Dermis microvascular lymphatic vessel endothelial cell (primary cell): ENCODE measurements at places on chromosomes 7 and 10. TPM values are rescaled to one million over a fixed set of nuclear protein-coding genes. Genes with fewer than 3 reads are reported as not detected.

- peak; percentile 73 for DNase-seq
Observed at GRCh38 chr7:143892527-143893300, 9.3 kb downstream of the TCAF1 start.

DNA sequence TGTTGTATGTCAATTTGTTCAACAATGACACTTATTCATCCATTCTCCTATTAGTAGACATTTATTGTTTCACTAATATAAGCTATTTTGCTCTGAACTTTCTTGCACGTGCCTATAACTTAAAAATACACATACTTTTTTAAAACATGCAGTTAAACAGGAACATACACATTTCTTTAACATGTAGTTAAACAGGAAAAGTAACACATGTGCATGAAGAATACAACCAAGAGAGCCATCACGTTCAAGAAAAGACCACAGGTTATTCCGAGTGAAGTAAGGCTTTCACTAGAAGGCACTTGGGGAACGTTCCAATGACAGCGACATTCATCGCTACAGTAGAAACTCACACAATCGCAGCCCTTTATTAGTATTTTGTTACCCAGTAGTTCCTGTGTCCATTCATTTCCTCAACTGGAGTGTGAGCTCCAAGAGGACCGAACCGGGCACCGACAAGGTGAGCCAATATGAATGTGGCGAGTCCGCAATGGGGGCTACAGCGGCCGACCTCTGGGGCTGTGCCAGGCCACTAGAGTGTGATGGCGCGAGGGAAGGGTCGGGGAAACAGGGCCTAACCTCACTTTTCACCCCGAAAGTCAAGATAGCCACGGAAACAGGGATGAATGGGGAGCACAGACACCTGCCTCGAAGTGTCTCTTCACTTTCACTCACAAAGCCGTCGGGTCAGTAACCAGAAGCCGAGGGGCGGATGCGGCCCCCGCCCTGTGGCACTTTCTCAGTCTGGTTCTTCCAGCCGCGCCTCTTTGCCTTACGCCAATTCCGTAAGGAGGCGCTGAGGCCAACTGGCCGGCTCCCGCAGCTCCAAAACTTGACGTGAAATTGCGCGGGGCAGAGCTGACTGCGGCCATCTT is 775 bp upstream of the SEPTIN7 start:
- DNase-seq = no peak

- no peak for DNase-seq
Observed at GRCh38 chr7:157926521-157927150, 589.8 kb downstream of the DNAJB6 start.

GRCh38 chr7:129471402-129471827 is 30.9 kb upstream of the SMKR1 start:
- no peak for DNase-seq

DNA sequence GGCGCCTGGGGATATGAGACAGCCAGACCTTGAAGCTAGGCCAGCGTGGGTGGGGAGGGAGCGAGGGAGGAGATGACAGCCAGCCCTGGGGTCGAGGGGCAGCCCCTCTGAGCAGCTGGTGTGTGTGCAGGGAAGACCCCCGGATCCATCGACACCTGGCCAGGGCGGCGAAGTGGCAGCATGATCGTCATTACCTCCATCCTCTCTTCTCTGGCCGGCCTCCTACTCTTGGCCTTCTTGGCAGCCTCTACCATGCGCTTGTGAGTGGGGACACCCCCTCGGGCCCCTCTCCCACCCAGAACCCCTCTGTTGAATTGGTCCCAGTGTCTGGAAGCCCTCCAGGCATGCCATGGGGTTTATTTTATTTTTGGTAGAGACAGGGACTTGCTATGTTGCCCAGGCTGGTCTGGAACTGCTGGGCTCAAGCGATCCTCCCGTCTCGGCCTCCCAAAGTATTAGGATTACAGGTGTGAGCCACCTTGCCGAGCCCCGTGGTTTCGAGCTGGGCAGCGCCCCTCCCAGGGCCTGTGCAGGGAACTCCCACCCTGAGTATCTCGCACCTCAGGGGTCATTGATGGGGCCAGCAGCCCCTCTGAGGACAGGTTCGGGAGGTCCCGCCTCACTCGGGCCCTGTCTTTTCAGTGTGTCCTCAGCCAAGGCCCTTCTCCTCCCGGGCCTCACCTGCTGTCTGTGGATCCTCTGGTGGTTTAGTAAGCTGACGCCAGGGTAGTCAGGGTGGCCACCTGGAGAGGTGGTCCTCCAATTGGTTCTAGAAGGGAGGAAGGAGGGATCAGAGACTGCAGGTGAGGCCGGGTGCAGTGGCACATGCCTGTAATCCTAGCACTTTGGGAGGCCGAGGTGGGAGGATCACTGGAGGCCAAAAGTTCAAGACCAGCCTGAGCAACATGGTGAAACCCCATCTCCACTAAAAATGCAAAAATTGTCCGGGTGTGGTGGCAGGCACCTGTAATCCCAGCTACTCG is 3.8 kb downstream of the UPK3B start:
- no peak for DNase-seq

DNA sequence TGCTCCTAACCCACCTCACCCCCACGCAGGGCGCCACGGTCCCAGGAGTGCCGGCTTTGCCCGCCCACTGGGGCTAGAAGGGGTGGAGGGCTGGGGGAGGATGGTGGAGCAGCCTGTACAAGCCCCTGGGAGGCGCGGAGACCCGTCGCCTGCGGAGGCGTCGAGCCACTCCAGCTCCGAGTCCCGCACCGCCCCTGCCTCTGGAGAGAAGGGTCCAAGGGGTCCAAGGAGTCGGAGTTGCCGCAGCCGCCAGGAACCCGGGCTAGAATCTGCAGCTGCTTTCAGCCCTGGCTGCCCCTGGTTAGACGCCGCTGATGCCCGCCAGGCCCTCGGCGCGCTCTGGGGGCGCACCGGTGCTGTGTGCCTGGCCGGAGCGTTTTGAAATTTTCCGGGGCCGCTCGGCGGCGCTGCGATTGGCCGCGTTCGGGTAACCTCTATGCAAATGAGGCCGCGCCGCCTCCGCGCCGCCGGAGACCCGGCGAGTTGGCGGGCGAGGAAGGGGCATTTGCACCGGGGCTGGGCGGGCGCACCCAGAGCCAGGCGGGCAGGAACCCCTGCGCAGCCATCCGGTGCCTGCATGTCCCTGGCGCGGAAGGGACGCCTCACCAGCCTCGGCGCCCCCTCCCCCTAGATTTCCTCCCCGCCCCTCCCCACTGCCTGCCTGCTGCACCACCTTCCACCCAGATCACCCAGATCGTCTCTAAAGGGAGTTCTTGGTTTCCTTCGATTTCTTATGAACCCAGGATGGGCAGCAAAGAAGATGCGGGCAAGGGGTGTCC is at the start of gene HMX2:
Gene HMX2 (plus strand): TSS at position 502 of the 779 bp plus-strand sequence. CDS start 243 bp downstream, at position 745.
- DNase-seq = no peak

DNA sequence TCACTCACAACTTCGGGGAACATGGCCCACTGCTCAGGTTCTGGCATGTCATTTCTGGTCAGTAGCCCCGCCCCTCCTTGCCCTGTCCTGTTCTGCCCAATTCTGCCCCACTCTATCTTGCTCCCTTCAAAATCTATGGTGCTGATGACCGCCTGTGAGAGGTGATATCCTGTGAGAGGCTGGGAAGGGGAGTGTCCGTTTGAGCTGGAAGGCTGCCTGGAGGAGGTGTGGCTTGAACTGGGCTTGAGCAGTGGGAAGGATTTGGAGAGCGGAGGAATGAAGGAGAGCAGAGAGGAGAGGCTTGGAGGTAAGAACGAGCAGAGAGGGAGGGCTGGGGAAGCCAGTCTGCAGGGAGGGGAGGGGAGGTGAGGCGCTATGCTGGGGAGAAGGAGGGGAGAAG is 145.3 kb downstream of the RPS24 start:
- no peak for DNase-seq

DNA sequence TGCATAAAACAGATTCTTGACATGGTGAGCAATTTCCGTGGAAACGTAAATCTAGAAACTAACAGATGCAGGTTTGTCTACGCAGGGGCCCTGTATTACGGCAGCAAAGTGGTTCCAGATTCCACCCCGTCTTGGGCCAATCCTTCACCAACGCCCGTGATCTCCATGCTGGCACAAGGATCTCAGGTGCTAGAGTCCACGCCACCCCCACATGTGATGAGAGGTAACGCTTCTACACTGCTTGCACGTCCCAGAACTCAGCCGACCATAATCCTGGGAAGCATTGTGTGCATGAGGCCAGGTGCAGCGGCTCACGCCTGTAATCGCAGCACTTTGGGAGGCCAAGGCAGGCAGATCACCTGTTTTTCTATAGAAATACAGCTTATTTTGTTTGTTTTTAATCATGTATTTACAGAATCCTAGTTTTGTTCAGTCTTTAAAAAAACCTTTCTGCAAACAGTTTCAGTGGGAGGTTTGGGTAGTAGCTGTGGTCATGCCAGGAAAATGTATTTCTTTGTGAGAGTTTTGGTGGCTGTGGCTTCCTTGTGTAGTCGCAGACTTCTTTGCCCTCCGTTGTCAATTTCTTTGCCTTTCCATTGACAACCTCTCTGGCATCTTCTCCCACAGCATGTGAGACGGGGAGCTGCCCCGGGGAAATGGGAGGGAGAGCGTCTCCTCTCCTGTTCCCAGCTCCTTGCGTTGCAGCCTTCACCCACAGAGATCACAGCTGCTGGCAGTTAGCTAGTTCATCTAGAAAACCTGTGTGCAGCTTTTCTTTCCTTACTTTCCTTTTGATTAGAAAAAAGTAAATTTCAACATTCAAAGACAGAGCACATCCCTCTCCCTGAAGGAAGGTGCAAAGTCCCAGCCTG is 35.7 kb downstream of the ITIH2 start:
- DNase-seq = no peak

GRCh38 chr7:152733286-152733934 is 26.1 kb upstream of the ACTR3B start:
- DNase-seq = peak; percentile 4

- DNase-seq = no peak
Observed at GRCh38 chr7:88540012-88540411, 219.5 kb upstream of the ZNF804B start.

GRCh38 chr7:47881256-47881655 is 67.0 kb downstream of the PKD1L1 start:
- no peak for DNase-seq

DNA sequence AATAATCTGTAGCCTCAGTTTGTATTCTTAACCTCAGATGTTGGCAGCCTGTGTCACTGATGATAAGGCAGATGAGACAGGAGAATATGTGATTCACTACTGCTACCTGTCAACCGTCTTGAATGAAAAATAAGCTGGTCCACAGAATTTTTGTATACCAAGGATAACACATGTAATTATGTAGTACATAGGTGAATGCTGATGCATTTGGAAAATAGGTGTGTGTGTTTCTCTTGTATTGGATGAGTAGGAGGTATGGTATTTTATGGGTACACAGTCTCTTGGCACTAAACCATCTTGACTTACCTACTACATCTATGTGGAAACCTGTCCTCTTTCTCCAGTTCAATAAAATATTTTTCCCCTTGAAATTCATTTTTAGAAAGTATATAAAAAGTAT is 20.7 kb upstream of the ZRANB1 start:
- no peak for DNase-seq

DNA sequence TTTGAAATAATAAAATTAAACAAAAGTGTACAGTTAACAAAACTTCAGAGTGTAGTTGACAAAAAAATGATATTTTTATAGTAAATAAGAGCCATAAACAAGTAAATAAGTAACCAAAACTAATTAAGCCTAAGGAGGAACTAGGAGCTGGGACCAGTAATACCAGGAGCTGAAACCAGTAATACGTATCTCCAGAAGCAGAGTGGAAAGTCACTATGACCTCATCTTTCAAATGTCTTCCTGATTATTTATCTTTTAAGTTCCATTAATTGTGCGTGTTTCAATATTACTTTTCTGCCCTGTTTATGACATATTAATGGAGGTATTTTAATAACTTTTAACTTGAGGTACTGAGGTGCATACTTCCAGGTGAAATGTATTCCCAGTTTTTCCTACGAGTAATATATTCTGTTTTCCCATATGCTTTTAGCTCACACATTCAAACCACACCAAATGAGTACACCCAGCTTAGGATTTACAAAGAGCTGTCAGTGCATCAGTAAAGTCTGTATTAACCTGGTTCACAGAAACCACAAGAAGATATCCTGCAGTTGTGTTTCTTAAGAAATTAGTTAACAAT is 283.7 kb upstream of the HGF start:
- DNase-seq = no peak

DNA sequence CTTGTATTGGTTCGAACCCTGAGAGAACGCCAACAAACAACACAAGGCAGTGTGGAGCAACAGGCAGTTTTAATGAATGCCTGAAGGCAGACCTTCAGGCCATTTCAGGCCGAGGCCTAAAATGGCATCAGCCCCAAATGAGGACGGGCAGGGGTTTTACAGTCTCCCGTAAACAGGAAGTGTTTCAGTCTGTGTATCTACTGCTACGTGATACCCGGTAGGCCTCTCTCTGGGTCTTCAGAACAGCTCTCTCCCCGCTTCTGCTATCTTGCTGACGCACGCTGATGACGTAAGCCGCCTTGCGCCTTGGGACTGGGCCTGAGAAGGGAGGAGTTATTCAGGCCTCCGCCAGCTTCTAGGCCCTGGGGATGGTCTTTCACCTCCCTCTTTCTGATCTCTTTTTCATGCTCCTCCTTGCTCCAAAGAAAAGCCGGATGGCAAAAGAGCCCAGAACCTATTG is 67.7 kb downstream of the ST8SIA6 start:
- DNase-seq = no peak

DNA sequence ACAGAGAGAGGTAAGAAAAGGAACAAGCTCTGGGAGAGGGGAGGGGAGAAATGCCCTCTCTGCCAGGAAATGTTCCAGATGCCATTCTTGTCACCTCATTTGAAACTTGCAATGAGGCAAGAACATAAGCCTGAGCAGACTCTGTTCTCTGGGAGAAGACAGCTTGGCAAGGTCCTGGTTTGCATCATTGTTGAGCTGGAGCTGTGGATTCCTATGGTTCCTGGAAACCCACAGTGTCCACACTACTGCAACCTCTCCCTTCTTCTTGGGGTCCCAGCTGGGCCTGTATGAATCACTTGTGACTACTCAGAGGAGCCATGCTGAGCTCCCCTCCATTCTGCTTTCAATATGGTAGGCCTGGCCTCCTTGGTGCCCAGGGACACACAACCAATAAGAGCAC is 60.8 kb upstream of the HECTD2 start:
- peak; percentile 45 for DNase-seq

GRCh38 chr7:141641876-141642275 is 60.1 kb downstream of the DENND11 start:
- DNase-seq = no peak

The HKDC1 gene
- total RNA-seq = 0.13 TPM in 1 of 2 replicates, not detected in the other

The CALHM1 gene
- total RNA-seq = not detected in 2 replicates

The SCART1 gene
- 0.26 and 0.76 TPM in 2 replicates for total RNA-seq

The PTF1A gene
- not detected in 2 replicates for total RNA-seq

The HABP2 gene
- 0.25 TPM in 1 of 2 replicates, not detected in the other for total RNA-seq

The PAX2 gene
- not detected in 2 replicates for total RNA-seq

The HGF gene
- total RNA-seq = 0.25 and 0.77 TPM in 2 replicates

The AKR1C2 gene
- 22.7 and 53.6 TPM in 2 replicates for total RNA-seq

The CUBN gene
- total RNA-seq = 6.7 and 10.7 TPM in 2 replicates
